HepG2 (cell line): ENCODE measurements at places on chromosomes 5 and 9. TPM values are rescaled to one million over a fixed set of nuclear protein-coding genes. Genes with fewer than 3 reads are reported as not detected.
A peak's percentile ranks its signal among the peaks of the same experiment; 100 is the strongest.

PPP3R2 gene
- total RNA-seq = not detected in 2 replicates

ADAMTS13 gene
- total RNA-seq = 0.69 and 0.91 TPM in 2 replicates

- no peak for DNase-seq
Measured at GRCh38 chr5:142615948-142616347, 69.9 kb downstream of the FGF1 start.

DNA sequence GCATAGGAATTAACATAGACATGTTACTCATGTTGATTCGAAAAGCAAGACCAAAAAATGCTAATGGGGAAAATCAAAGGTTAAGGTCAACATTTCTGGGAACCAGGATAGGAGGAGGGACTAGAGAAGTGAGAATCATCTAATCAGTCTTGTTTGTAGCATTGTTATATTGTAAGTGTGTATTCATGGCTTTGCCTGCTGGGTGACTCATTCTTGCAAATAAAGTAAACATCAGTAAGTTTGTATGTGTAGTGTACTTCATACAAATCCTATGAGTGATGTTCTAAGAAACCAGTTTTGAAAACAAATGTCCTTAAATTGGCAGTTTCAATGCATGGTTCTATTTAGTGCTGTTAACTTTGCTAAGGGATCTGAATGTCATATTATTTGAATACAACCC, 79.0 kb upstream of the TMEM252 start:
- DNase-seq = no peak

GRCh38 chr5:13601112-13601511, 343.4 kb downstream of the DNAH5 start:
- no peak for DNase-seq

DNA sequence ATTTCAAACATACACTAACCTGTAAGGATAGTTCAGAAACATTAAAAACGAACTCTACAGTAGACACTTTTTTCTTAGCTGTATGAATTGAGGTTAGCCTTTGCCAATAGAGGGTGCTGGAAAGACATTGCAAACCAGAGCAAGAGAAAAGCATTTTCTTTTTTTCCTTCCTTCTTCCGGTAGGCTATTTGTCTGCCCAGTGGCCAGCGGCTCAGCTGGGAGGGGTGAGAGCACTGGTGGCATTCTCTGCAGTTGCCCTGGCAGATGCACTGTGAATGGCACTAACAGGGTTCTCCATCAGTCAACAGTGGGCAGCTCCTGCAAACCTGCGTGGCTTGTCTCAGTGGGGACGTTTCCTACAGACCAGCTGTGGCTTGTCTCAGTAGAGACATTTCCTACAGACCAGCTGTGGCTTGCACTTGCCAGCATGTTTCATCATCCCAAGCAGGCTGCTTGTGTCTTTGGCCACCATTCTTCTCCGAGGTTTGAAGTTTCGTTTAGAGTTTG, 984.5 kb upstream of the CDH18 start:
- peak; percentile 3 for DNase-seq

DNA sequence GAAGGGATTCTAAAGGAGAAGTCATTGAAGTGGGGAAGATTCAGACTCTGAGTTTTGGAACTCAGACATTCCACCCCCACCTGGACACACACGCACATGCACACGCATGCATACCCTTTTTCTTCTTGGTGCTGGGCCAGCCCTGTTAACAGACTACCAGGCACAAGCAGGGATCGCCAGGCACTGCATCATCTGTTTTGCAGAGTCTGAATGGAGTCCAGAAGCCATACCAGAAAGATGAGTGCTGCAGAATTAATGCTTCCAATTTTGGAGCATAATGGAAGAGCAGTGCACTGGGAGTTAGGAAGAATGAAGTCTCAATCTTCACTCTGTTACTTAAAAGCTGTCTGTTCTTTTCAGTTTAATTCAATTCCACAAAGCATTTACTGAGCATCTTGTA, 95.5 kb downstream of the PDE8B start:
- no peak for DNase-seq

- no peak for DNase-seq
Measured at GRCh38 chr9:113471566-113471965, 8.0 kb downstream of the RGS3 start.

GRCh38 chr5:158537366-158537765, 562.4 kb downstream of the EBF1 start:
- DNase-seq = no peak

DNA sequence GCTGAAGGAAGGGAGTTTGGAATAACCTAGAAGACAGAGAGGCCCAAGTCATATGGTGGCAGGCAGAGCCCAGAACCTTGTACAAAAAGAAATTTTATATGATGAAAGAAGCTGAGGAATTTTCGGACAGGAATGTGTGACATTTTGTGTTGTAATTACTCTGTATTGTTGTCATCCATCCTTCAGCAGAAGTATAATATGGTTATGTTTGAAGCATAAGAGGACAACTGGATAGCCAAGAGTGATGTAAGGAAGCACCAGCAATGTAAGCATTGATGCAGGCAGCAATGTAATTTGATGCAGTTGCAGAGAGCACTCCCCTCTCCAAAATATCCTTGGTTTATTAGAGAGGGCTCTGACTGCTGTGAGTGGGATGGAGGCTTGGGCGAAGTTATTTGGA, 19.1 kb upstream of the SNX2 start:
- no peak for DNase-seq
